ENCODE measurements at places on chromosomes 5 and 9.

DNA sequence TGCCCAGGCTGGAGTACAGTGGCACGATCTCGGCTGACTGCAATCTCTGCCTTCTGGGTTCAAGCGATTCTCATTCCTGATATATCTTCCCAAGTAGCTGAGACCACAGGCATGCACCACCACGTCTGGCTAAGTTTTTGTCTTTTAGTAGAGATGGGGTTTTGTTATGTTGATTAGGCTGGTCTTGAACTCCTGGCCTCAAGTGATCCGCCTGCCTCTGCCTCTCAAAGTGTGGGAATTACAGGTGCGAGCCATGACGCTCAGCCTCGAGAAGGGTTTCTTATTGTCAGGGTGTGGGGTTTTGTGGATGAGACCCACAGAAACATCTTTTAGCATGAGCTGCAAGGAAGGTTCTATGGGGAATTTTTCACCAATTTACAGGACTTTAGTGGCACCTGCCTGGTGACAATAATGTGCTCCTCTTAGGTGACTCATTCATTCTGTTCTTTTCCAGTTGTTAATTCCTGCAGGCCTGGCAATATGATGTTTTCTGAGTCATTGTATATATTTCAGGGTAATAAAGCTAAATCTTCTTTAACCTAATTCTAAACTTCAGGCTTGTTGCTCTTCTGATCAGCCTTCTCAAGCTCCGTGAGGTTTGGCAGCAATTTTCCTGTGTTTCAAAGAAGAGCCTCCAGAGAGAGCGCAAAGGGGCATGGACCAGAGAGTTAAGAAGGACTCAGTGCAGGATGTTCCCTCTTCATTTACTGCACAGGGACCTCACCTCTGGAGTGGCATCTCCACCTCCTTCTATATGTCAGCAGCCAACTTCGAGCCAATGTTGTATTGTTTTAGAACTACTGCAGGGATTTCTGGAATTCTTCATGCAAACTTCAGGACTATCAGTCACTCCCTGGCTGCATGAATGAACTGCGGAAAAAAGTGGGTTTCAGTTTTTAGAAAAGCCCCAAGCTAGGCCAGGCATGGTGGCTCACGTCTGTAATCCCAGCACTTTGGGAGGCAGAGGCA is 77.8 kb upstream of the ZNF618 start:
- DNase-seq: no peak

GRCh38 chr5:143319437-143320227 is 83.9 kb downstream of the NR3C1 start:
- no peak for DNase-seq

DNA sequence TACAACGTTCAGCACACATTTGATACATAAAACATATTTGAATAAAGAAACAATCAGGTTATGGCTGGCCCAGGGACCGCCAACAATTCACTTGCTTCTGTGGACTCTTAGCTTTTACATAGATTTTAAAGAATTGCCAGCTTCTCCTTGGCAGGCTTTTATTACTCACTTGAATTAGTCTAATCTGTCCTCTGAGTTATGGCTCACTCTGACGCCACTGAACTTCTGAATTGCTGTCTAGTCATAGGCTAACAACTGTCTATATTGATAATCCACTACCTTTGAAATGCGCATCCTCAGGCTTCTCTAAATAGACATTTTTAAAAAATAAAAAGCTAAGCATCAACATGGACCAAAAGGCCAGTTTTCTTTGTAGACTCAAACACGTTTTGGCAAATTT is 317.4 kb upstream of the SGCD start:
- no peak for DNase-seq

DNA sequence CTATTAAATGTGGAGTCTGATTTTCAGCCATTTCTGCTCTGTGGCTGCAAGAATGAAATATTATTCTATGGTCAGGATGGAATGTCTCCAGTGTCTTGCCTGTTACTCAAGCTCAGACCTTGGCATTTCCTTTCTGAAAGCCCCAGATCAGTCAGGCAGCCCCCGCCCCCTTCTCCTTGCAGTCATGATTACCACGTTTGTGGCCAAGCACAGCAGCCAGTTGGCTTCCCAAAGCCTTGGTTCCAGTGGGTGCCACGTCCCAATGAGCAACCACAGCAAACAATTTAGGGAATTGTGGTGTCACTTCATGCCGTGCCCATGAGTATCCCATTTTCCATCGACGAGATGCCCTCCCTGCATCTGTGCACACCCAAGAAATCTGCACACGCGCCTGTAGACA is 9.7 kb upstream of the OBP2A start:
- DNase-seq: no peak

DNA sequence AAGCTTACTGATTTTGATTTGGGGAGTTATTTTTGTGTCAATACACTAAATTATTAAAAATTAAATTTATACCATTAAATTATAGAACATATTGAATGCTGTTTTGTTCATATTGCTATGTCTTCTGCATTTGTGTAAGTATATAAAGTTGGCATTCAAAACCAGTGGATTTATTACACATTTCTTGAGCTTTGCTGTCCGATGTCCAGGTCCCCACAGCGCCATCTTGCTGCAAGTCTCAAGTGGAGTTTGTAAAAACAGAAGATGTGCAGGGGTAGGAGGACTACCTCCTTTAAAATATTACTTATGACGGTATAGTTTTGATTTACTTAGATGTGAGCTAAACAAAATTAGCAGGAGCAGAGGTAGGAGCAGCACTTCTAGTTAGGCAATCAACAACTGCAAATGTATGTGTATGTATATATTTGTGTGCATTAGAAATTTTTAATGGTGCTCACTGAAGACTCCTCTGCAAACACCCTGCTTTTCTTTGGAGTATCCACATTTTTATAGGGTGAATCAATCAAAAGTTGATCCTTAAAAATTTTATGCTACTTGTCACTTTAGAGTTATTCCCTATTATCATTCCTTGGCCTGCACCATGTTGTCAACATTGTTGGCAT is 37.4 kb downstream of the CPEB4 start:
- no peak for DNase-seq

DNA sequence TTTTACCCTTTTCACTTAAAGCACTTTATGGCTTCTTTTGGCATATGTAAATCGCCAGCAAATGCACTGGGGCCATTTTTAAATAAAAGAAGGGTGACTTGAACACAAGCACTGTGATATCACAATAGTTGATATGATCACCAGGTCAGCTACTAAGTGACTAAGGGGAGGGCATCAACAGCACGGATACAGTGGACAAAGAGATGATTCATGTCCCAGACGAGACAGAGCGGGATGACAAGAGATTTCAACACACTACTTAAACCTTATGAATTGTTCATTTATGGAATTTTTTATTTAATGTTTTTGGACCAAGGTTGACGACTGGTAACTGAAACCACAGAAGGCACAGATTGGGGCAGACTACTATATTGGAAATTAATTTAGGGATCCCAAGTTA is 54.1 kb downstream of the RORB start:
- no peak for DNase-seq

DNA sequence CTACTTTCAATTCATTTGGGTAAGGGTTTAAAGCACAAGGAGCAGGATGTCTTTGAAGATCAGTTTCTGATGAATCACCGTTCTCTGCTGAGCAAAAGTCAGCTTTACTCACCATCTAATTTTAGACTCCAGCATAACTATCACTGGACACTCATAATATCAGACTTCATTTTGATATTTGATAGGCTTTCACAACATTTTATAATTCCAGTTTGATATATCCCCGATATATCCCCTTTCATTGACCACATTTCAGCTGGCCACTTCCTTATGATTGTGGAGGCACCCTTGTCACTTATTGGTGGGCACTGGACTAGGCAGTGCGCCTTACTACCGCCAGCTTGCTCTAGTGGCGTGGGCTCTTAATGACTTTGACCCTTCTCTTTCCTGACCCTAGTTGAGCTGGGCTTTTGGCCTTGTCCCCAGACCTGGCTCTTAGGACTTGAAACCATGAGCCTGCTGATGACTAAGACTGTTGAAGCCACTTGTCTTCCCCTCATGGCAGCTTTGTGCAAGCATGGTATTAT is 46.8 kb downstream of the CYSTM1 start:
- peak; percentile 51 for DNase-seq

DNA sequence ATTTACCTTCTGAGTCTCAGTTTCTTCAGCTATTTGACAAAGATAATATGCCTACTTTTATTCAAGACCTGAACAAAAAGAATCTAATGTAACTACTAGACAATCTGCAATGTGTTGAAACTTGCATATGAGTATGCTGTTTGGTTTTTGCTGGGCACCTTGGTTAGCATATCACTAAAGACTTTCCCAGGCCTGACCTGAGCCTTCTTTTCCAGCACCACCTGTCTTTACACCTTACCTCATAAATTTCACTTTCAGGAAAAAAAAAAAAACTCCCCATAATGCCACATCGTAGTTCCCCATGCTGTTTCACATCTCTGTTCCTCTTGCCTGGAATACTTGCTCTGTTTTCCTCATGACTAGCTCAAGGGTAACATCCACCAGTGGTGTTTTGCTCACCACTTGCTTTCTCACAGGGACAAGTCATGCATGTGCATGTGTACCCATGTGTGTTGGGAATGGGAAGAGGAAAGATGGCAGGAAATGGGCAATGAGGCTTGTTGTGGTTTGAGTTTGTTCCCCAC is 45.6 kb upstream of the TLE4 start:
- no peak for DNase-seq

DNA sequence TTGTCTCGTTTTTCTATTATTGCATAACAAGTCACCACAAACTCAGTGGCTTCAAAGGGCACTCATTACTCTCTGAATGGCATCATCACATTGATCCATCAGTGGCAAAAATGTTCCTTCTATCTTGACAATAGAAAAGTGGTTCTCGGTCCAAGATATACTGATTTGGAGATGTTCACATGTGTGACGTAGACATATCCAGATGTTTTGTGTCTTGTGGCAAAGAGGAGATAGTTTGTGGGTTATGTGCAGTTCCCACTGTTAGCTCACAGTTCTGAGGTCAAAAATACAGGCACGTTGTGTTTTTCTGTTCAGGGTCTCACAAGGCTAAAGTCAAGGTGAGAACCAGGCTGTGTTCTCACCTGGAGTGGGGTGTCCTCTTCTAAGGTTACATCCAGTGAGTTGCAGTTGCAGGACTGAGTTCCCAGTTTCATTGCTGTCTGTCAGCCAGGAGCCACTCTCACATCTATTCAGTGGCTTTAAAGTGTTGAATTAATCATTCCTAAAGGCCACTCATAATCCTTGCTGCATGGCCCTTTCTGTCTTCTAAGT is 55.3 kb downstream of the GAS1 start:
- DNase-seq: no peak

DNA sequence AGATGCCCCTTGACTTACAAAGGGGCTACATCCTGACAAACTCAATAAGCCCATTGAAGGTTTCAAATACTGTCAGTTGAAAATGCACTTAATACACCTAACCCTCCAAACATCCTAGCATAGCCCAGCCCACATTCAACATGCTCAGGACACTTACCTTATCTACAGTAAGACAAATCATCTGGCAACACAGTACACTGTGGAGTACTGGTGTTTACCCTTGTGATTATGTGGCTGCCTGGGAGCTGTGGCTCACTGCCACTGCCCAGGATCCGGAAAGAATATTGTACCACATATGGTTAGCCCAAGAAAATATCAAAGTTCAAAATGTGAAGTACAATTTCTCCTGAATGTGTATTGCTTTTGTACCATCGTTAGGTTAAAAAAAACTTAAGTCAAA is 562.2 kb downstream of the HTR1A start:
- DNase-seq: no peak

DNA sequence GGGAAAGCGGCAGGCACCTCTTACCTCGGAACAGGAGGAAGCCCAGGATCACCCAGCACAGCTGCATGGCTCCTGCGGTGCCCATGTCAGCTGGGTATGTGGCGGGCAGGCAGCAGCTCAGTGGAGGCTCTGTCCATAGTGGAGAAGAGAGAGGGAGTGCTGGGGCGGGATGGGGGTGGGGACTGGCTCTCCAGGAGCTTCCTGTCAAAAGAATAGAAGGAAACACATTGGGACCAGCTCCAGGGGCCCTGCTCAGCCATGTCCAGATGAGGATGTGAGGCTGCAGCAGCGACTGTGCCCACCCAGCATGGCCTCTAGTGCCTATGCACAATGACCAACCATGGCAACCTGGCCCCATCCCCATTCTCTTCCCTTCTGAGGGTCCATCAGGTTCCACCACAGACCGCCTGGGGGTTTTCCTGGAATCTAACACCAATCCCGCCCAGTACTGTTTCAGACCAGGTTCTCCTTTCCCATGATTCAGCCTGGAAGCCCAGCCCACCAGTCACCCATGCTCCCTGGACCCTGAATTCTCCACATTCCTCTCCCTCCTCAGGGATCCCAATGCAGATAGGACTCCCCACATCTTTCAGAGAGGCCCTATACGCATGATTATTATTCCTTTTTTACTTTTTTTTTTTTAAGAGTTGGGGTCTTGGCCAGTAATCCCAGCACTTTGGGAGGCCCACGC is at the start of gene ECSCR:
Gene ECSCR, minus strand, starts transcription at position 158 of the 691 bp plus-strand sequence. Its CDS starts 73 bp downstream, at position 85.
- DNase-seq: no peak

DNA sequence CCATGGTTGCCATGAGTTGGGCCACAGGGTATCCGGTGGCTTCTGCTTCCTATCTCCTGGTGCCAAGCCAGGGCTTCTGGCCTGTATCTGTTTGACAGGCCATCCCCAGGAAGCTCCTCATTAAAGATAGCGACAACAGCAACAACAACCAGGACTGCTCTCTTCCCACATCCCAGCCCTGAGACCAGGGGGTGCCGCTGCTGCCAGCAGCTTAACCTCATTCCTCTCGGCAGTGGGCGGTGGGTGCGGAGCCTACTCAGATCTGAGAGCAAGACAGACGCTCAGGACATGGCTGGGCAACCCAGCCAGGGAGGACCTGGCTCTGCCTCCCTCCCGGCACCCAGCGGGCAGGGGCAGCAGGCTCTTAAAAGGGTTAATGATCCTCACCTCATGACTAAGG is 98.3 kb downstream of the PSD2 start:
- no peak for DNase-seq

- no peak for DNase-seq
Measured at GRCh38 chr9:14308853-14309145, 5.1 kb downstream of the NFIB start.

- no peak for DNase-seq
Measured at GRCh38 chr5:65809817-65810531, 88.0 kb downstream of the NLN start.

- no peak for DNase-seq
Measured at GRCh38 chr9:18438300-18438925, 35.5 kb upstream of the ADAMTSL1 start.

Data from amniotic stem cell (primary cell).